ENCODE measurements at places on chromosomes 16 and 17. TPM values are rescaled to one million over a fixed set of nuclear protein-coding genes. Genes with fewer than 3 reads are reported as not detected.

Gene GP1BA
- total RNA-seq: not detected

Gene CHST5
- 0.13 TPM for total RNA-seq

Gene CD68
- total RNA-seq: 92.6 TPM

Gene CRHR1
- not detected for total RNA-seq

Gene IL21R
- 3.0 TPM for total RNA-seq

Gene TMEM235
- total RNA-seq: not detected

Gene PRSS21
- 0.54 TPM for total RNA-seq

Gene PLEKHM1
- total RNA-seq: 46.6 TPM

Gene DNASE1L2
- 0.88 TPM for total RNA-seq

Gene STH
- not detected for total RNA-seq

Gene TNK1
- total RNA-seq: 9.3 TPM

Gene PRSS36
- total RNA-seq: 4.1 TPM

Gene TBC1D3C
- total RNA-seq: not detected

Gene LRRC37A
- 3.1 TPM for total RNA-seq

GRCh38 chr17:79294459-79295071 is 219.9 kb downstream of the ENGASE start:
- no peaks in the 10 kb centered on the region for H3K4me1 ChIP-seq
- no peak overlapping the region for H3K27ac ChIP-seq
- H3K27me3 ChIP-seq: peaks cover 5% of the 10 kb centered on the region
- no peaks in the 10 kb centered on the region for H3K36me3 ChIP-seq

DNA sequence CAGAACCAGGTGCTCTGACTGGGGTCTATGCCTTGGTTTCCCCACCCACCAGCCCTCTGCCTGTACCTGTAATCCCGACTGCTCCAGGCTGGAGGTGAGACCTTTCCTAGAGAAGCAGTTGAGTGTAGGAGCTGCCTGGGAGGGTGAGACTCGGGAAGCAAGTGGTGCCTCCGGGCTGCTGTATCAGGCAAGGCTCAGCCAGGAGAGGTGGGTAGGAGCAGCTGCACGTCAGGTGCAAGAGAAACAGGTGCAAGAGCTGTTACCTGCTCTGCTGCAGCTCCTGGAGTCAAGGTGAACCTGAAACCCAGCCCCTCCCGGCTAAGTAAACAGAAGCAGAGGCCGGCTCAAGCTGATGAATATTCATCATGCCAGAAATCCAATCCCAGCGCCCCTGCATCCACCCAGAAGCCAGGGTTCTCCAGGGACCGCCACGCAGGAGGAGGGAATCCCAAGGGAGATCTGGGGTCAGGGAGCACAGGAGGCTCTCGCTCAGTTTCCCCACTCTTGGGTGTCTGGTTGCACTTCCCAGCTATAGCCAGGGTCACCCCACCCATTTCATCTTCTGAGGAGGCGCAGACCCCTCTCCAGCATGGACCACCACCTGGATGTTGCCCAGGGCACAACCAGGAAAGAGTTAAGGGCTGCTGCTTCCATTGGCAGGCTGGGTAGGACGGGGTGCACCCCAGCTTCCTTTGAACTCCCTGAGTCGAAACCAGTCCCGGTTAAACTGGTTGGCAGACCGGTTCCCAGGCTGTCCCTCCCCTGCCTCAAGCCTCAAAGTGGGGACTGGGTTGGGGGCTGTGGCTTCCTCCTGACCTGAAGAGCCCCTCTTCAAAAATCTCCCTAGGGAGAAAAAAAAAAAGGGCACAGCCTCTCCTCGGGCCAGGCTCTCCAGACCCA is at the start of gene PRR15L:
Gene PRR15L (minus strand): TSS at position 293 of the 900 bp plus-strand sequence. CDS start 4,649 bp downstream, outside the sequence.
- H3K36me3 ChIP-seq: no peaks in the 10 kb centered on the region
- H3K4me3 ChIP-seq: peak within 1 kb of the TSS; percentile 44
- peak; percentile 86 for DNase-seq
- H3K4me1 ChIP-seq: peaks cover 20% of the 10 kb centered on the region
- peak within 1 kb of the TSS; percentile 95 for H3K27ac ChIP-seq
- H3K27me3 ChIP-seq: no peaks in the 10 kb centered on the region

DNA sequence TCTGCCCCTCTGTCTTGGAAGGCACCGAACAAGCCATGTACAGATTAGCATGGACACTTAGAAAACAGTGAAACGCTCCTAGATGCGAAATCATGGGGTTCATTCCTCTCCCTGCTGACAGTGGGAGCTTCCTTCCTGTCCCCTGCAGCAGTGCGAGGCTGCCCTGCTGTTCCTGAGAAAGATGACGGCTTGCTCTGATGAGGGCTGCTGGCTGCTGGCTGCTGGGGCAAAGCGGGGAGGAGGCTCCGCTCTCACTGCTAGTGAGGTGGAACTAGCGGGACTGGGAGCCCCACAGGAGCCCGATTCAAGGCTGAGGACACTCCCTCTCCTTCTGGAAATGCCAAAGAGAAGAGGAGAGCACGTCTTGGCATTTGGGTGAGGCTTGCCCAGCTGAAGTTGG is 25.9 kb upstream of the CACNG4 start:
- DNase-seq: no peak
- H3K36me3 ChIP-seq: no peaks in the 10 kb centered on the region
- H3K4me3 ChIP-seq: no peak overlapping the region
- H3K27ac ChIP-seq: no peak overlapping the region

DNA sequence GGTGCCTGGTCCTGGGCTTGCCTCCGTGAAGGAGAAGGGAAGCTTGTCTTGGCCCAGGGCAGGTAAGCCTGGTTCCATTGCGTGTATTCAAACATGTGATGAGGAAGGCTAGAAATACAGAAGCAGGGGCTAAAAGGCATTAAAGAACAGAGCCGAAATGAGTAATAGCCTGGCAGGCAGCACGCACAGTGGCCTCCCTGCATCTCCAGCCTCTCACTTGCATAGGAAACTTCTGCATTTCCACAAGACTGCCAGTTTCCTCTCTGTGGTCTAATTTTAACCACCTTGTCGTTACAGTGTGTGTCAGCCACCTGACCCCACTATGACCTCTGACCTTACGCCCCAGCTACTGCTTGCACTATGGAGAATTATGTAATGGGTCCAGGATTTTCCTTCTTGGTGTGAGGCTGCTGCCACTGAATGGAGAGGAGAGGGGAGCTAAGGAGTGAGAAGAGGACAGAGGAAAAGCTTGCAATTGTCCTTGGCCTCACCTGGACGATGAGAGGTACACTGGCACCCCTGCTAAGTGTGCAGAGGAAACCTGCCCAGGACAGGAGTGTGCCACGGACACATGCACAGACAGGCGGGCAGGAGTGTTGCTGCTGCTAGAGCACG is 32.8 kb downstream of the HIC1 start:
- no peak overlapping the region for H3K4me3 ChIP-seq
- peak overlapping the region; percentile 56 for H3K27ac ChIP-seq
- no peak for DNase-seq
- H3K36me3 ChIP-seq: no peaks in the 10 kb centered on the region
- H3K27me3 ChIP-seq: no peaks in the 10 kb centered on the region
- H3K4me1 ChIP-seq: peaks cover 15% of the 10 kb centered on the region

DNA sequence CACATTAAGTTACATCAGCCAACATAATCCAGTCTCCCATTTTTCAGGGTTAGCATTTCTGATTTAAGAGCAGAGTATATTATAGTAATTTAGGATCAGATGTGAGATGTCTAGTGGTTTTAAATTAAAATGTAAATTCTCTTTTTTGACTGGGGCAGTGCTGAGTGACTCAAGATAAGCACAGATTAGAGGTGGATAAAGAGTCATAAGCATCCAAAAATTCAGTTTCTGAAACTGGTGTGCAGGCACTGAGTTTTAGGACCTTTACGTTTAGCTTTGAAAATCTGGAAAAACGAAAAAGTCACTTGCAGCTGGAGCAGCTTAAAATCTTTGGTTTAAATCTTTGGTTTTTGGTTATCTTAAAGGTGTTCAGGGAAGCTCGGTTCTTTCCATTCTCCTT is 190.7 kb downstream of the FTO start:
- no peaks in the 10 kb centered on the region for H3K27me3 ChIP-seq
- DNase-seq: no peak
- no peaks in the 10 kb centered on the region for H3K36me3 ChIP-seq

GRCh38 chr17:44146375-44147346 is 4.9 kb downstream of the HROB start:
- no peaks in the 10 kb centered on the region for H3K36me3 ChIP-seq
- no peaks in the 10 kb centered on the region for H3K4me1 ChIP-seq
- no peak overlapping the region for H3K27ac ChIP-seq
- H3K4me3 ChIP-seq: no peak overlapping the region
- no peak for DNase-seq

GRCh38 chr17:77229786-77230435 is 89.1 kb downstream of the SEC14L1 start:
- H3K36me3 ChIP-seq: no peaks in the 10 kb centered on the region
- no peaks in the 10 kb centered on the region for H3K27me3 ChIP-seq
- no peak overlapping the region for H3K27ac ChIP-seq
- no peak overlapping the region for H3K4me3 ChIP-seq

- no peak overlapping the region for H3K27ac ChIP-seq
- no peak for DNase-seq
These were observed 21.7 kb downstream of the G6PC1 start for GRCh38 chr17:42922294-42922693.

DNA sequence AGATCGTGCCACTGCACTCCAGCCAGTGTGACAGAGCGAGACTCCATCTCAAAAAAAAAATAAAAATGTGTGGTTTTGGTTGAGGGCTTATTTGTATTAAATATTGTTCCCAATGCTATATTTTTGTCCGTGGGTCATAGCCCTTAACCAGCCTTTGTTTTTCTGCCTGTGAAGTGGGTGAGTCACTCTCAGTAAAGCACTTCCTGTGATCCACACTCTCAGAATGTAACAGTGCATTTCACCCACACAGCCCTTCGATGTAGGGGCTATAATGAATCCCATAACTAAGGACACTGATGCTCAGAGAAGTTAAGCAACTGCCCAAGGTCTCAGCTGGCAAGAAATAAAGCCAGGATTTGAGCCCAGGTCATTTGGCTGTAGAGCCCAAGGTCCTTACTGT is 34.7 kb upstream of the POLR3E start:
- H3K4me3 ChIP-seq: no peak overlapping the region
- no peaks in the 10 kb centered on the region for H3K27me3 ChIP-seq
- no peaks in the 10 kb centered on the region for H3K4me1 ChIP-seq

GRCh38 chr17:75517297-75517865 is 1.1 kb downstream of the TSEN54 start:
- DNase-seq: peak; percentile 64
- no peaks in the 10 kb centered on the region for H3K27me3 ChIP-seq
- peak overlapping the region; percentile 72 for H3K4me3 ChIP-seq
- no peak overlapping the region for H3K27ac ChIP-seq

- peak; percentile 51 for DNase-seq
- H3K36me3 ChIP-seq: no peaks in the 10 kb centered on the region
- no peaks in the 10 kb centered on the region for H3K27me3 ChIP-seq
- no peaks in the 10 kb centered on the region for H3K4me1 ChIP-seq
These were observed at the start of gene CHST6 for GRCh38 chr16:75495076-75495674. CHST6 (minus strand) TSS chr16:75495441; CDS start chr16:75479828, 15,613 bp downstream.

GRCh38 chr16:14284930-14285512 is 213.9 kb downstream of the MRTFB start:
- H3K27ac ChIP-seq: peak overlapping the region; percentile 65
- no peaks in the 10 kb centered on the region for H3K36me3 ChIP-seq
- peak; percentile 87 for DNase-seq
- peak overlapping the region; percentile 85 for H3K4me3 ChIP-seq
- H3K27me3 ChIP-seq: no peaks in the 10 kb centered on the region

- peak overlapping the region; percentile 85 for H3K4me3 ChIP-seq
- H3K36me3 ChIP-seq: no peaks in the 10 kb centered on the region
- peaks cover 11% of the 10 kb centered on the region for H3K4me1 ChIP-seq
These were observed 800 bp downstream of the ZNF747 start for GRCh38 chr16:30533748-30534367.

DNA sequence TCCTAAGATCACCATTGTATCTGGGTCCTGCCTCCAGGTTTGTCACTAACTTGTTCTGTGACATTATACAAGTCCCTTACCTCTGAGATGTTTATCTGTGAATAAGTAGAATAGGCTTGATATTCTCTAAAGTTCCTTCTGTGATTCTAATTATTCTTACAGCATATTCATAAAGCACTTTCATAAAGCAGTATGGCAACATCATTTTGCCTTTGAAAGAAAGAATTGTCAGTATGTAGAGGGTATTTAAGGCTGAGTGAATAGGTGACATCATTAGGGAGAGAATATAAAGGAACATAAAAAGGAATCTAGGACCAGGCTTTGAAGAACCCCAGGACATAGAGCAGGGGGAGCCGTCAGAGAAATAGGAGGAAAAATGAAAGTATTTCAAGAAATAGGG is 15.6 kb downstream of the VMP1 start:
- no peaks in the 10 kb centered on the region for H3K36me3 ChIP-seq
- no peak for DNase-seq
- no peaks in the 10 kb centered on the region for H3K27me3 ChIP-seq
- no peak overlapping the region for H3K4me3 ChIP-seq
- H3K27ac ChIP-seq: no peak overlapping the region

DNA sequence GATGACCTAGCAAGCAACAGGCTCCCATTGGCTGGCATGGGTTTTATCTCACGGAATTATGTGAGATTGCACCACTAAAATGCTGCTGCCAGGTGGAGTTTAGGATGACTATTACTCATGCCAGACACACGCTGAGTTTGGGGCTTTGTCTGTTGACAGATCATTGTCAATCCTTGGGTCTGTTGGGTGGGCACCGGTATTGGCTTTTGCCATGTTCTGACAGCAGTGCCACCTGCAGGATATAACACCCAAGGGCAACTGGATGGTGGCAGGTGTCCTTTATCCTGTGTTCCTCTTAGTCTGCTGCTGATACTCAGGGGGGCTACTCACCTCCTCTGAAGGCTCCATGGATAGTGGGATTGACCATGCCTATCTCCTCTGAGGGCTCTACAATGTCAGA is 221.6 kb upstream of the DYNLRB2 start:
- no peak overlapping the region for H3K27ac ChIP-seq
- H3K4me1 ChIP-seq: no peaks in the 10 kb centered on the region
- no peak for DNase-seq
- H3K4me3 ChIP-seq: no peak overlapping the region
- H3K36me3 ChIP-seq: no peaks in the 10 kb centered on the region
- no peaks in the 10 kb centered on the region for H3K27me3 ChIP-seq

Measured in kidney (tissue), 22 donors.